ENCODE measurements at places on chromosomes 5 and 9.

DNA sequence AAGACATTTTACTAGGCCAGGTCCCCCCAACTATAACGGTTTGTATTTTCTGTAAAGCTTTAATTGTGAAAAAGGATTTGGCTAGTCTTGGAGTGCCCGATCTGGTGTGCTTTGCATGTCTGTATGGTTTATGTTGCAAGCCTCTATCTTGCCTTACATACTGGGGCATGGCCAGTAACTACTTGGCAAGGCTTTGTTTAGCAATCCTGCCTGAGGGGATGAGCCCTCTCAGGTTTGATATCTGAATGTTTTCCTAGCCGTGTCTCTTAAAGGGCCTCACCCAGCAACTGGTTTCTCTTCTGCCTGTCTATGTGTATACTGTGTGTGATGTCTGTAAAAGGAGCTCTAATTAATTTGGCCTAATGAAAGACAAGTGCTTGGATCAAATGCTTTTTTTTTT, 61.3 kb upstream of the SPINK5 start:
- no peak for DNase-seq

DNA sequence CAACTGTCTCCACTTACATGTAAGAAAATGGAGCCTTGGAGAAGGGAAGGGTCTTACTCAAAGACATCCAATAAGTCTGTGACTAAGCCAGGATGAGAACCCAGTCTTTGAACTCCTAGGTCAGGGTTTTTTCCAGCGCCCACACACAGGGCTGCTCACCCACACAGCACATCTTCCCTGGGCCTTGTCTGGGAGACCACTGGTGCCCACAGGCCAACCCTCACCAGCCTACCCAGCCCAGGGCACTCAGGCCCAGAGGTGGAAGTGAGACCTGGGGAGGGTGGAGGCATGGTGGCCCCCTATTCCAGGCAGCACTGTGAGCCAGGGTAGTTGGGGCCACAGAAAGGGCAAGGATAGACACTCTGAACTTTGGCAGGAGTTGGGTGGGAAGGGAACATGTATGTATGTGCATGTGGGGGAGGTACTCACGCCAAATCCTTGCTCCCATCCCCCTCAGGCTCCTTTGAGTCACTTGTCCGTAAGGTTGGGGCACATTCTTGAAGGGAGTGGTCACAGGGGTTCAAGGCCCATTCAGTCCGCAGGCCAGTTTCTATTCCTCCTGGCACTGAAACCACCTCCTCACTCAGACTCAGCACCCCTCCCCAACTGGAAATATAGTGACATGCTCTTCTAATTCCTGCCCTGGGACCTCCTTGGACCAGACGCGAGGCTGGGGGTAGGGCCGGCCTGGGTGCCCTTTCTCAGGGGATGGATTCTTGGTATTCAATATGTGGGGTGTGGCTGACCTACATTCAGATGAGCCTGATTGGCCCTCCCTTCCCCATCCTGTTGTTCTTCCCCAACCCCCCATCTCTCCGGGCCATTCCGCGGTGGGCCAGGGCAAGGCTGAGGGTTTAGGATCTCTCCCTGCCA, 2.9 kb upstream of the SLC4A9 start:
- DNase-seq, result no peak

DNA sequence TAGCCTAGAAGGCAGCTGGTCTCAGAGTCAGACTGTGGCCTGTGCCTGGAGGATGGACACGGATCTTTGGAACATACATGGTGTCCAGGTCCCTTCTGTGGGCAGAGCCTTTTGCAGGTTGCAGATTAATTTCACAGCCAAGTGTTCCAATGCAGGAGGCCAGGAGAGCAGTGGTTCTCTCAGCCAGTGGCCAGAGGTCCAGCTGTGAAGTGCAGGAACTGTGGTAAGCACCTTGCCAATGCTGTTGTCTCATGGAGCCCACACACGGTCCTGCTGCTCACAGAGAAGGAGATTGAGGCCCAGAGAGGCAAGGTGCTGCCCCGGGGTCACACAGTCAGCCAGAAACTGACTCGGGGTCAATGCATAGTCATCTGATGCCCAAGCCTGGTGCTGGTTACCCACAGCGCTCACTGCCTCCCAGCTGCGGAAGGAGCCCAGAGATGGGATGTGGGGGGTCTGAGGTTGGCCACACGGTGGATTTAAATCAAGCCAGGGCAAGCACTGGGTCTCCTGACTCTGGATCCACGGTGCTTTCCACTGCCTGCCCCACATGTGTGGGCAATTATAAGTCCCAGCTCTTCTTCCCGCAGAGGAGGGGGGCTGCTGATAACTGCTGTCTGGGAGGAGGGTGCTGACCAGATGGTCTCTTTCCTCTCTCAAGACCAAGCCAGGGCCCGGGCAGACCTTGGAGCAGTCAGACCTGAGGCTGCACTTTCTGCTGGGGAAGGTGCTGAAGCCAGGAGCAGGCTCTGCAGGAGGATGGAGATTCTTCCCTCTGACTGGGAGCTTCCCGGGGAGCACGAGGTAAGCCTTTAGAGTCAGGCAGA, 2.8 kb downstream of the PDGFRB start:
- DNase-seq, result no peak

- no peak for DNase-seq
Measured at GRCh38 chr5:73641811-73642210, 15.8 kb downstream of the ARHGEF28 start.

DNA sequence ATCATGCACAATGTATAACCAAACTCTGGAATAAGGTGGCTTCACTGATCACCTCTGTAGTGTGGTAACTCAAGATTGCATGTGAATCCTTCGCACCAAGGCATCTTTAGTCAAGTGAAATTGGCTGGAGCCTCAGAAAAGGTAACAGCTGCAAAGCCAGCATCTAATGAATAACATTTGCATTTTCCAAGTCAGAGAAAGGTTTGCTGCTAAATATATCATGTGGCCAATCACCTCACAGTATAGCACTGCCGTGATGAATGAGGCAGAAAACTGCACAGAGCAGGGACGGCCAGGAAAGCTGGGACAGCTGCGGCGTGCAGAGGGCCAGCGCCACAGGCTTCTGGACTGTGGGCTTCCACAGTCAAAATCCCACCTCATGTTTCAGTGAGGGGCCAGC, 18.5 kb downstream of the MRPS27 start:
- DNase-seq, result no peak

GRCh38 chr5:172345881-172346280, 62.3 kb upstream of the UBTD2 start:
- DNase-seq, result no peak

- DNase-seq, result no peak
Measured at GRCh38 chr9:136085815-136086212, 9.3 kb downstream of the NACC2 start.

DNA sequence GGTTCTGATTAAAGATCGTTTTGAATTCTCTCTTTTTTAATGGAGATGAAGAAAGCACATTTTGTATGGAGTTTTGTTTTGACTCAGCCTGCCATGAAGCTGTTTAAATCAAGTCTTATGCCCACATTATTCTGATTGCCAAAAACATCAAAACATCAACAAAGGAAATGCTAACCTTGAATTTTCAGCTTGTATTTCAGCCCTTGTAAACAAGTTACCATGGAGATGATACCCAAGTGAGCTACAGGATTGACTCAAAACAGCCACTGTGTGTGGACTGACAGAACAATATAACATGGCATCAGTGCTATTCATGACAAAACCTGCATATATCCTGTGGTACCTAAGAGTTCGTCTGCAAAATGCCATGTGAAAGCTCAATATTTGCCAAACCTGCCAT, 1581.0 kb downstream of the MAT2B start:
- no peak for DNase-seq

- DNase-seq, result no peak
Measured at GRCh38 chr5:97494465-97494864, 311.4 kb upstream of the RIOK2 start.

GRCh38 chr5:106661866-106662265, 1008.9 kb downstream of the EFNA5 start:
- DNase-seq, result no peak

GRCh38 chr9:129875687-129876395, 40.6 kb downstream of the USP20 start:
- no peak for DNase-seq
